ENCODE measurements at places on chromosomes 12 and 14.

GRCh38 chr12:52561880-52562449 is 9.0 kb upstream of the KRT71 start:
- no peak for DNase-seq

GRCh38 chr12:45670346-45671065 is 59.0 kb upstream of the ARID2 start:
- peak; percentile 98 for DNase-seq

GRCh38 chr14:104301731-104302460 is 163.5 kb downstream of the KIF26A start:
- DNase-seq = no peak

GRCh38 chr12:95321516-95322246 is 104.1 kb downstream of the VEZT start:
- no peak for DNase-seq

GRCh38 chr12:24534622-24535021 is 414.3 kb downstream of the BCAT1 start:
- DNase-seq = no peak

DNA sequence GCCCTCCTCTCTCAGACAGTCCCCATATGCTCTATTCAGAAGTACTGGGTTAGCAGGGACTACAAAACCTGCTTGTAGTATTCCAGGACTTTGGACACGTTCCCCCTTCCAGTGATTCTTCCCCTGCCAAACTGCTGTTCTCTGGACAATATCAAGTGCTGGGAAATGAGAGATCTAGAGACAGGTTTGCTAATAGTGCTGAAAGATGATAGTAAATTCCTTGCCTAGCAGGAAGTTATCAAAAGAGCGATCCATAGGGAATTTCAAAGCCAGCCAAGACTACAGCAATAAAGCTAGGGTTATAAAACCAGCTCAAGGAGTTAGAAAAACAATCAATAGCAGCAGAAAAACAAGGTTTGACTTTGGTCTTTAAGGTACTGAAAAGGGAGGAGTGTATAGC is 15.2 kb downstream of the SLC7A8 start:
- DNase-seq = no peak

DNA sequence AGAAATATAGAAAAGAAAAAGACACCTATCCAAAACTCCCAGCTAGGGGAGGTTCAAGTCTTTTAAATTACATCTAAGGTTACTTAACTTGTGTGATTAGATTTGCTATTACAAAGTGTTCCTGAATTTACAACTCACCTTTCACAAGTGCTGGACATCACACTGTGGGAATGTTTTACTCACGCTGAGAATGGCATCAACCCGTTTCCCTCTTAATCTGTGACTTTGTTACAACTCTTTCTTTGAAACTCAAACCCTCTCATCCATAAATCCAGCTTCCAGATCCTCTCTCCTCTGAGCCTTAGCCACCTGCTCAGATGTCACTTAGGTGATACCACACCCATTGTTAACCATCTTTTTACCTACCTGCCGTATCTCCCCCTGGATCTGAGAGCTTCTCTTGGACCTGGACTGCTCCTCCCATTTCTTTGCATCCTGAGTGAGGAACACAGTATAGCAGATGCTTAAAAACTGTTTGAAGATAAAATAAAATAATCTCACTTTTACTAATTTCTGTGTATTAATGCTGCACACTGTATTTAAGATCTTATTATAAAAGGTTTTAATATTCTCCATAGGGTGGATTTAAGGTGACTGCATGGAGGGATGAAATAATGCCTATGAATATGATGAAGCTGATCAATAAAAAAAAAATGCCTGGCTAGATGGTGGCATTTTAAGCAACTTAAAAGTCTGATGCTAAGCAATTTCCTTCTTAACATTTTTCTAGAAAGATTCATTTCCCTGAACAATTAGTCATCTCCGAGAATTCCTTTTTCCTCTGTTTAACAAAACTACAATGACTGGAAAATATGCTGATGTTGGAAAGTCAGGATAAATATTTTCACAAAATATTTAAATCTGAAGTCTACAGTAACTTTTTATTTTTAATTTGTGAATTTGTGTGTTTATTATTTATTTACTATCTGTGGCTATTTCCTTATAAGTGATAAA is 39.1 kb upstream of the NAP1L1 start:
- no peak for DNase-seq

Data from MV-4-11 (cell line).